SK-N-SH (cell line): ENCODE measurements at places on chromosomes 5 and 9. TPM values are rescaled to one million over a fixed set of nuclear protein-coding genes. Genes with fewer than 3 reads are reported as not detected.
A peak's percentile ranks its signal among the peaks of the same experiment; 100 is the strongest.

The IL11RA gene
- 16.5 and 20.8 TPM in 2 replicates for polyA plus RNA-seq

The LAMC3 gene
- polyA plus RNA-seq, result 0.06 and 0.07 TPM in 2 replicates

The TNFSF15 gene
- 0.64 and 0.86 TPM in 2 replicates for polyA plus RNA-seq

- H3K4me1 ChIP-seq, result no peaks in the 10 kb centered on the region
- H3K4me3 ChIP-seq, result no peak overlapping the region
- no peaks in the 10 kb centered on the region for H3K36me3 ChIP-seq
- DNase-seq, result no peak
- H3K27ac ChIP-seq, result no peak overlapping the region
Measured at GRCh38 chr9:134233022-134233421, 68.7 kb upstream of the RNU6ATAC start.

DNA sequence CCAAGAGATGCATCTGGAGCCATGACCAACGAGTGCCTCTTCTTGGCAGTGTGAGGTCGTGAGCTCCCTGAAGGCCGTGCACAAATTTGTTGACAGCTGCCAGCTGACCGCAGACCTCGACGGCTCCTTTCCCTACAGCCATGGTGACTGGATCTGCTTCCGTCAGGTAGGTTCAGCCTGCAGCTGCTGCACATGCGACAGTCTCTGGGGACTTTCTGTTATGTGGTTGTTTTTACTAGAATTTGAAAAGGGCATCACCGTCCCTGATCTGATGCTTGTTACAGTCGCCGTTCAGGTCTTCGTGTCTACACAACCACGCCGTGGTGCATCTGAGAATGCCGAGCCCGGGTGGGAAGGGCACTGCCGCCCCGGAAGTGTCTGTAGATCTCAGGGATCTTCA, 36.5 kb upstream of the LRRC14B start:
- H3K4me3 ChIP-seq, result no peak overlapping the region
- DNase-seq, result peak; percentile 7
- H3K27ac ChIP-seq, result no peak overlapping the region
- H3K27me3 ChIP-seq, result no peaks in the 10 kb centered on the region; the same call in 1 of the 2 replicates
- no peaks in the 10 kb centered on the region for H3K4me1 ChIP-seq

DNA sequence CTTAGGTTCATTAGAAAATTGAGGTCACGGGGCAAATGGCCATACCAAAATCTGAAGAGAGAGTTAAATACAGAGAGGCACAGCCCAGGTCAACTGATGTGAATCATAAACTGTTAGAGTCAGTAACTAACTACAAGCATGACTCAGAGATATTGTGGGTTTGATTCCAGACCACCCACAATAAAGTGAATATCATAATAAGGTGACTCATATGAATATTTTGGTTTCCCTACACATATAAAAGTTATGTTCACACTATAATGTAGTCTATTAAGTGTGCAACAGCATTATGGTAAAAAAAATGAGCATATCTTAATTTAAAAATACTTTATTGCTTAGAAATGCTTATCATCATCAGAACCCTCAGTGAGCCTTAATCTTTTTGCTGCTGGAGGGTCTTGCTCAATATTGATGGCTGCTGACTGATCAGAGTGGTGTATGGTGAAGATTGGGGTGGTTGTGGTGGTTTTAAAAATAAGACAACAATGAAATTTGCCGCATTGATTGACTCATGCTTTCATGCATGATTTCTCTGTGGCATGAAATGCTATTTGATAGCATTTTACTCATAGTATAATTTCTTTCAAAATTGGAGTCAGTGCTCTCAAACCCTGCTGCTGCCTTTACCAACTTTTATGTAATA, 53.1 kb upstream of the EDIL3 start:
- H3K27ac ChIP-seq, result no peak overlapping the region
- H3K4me3 ChIP-seq, result no peak overlapping the region
- no peaks in the 10 kb centered on the region for H3K27me3 ChIP-seq
- DNase-seq, result no peak
- no peaks in the 10 kb centered on the region for H3K36me3 ChIP-seq
- no peaks in the 10 kb centered on the region for H3K4me1 ChIP-seq

- no peaks in the 10 kb centered on the region for H3K27me3 ChIP-seq
- H3K36me3 ChIP-seq, result no peaks in the 10 kb centered on the region
- no peak overlapping the region for H3K27ac ChIP-seq
- H3K4me3 ChIP-seq, result no peak overlapping the region
- DNase-seq, result no peak
- no peaks in the 10 kb centered on the region for H3K4me1 ChIP-seq
Measured at GRCh38 chr9:89848060-89849040, 243.5 kb downstream of the GADD45G start.

- no peaks in the 10 kb centered on the region; the same call in 1 of the 2 replicates for H3K4me1 ChIP-seq
- no peaks in the 10 kb centered on the region for H3K27me3 ChIP-seq
- H3K27ac ChIP-seq, result no peak overlapping the region
- no peaks in the 10 kb centered on the region for H3K36me3 ChIP-seq
- no peak for DNase-seq
Measured at GRCh38 chr5:9558319-9558965, 12.6 kb upstream of the SEMA5A start.

- no peaks in the 10 kb centered on the region for H3K36me3 ChIP-seq
- H3K4me3 ChIP-seq, result no peak overlapping the region
- no peaks in the 10 kb centered on the region for H3K4me1 ChIP-seq
- no peaks in the 10 kb centered on the region for H3K27me3 ChIP-seq
- no peak for DNase-seq
- no peak overlapping the region for H3K27ac ChIP-seq
Measured at GRCh38 chr5:149824120-149824519, 94.0 kb downstream of the PPARGC1B start.
